ENCODE measurements at places on chromosomes 13 and 19.

- DNase-seq: no peak
These were observed 1.3 kb downstream of the RAB3D start for GRCh38 chr19:11338121-11338520.

GRCh38 chr13:60583196-60583888 lies 186.3 kb downstream of the TDRD3 start:
- DNase-seq: no peak

DNA sequence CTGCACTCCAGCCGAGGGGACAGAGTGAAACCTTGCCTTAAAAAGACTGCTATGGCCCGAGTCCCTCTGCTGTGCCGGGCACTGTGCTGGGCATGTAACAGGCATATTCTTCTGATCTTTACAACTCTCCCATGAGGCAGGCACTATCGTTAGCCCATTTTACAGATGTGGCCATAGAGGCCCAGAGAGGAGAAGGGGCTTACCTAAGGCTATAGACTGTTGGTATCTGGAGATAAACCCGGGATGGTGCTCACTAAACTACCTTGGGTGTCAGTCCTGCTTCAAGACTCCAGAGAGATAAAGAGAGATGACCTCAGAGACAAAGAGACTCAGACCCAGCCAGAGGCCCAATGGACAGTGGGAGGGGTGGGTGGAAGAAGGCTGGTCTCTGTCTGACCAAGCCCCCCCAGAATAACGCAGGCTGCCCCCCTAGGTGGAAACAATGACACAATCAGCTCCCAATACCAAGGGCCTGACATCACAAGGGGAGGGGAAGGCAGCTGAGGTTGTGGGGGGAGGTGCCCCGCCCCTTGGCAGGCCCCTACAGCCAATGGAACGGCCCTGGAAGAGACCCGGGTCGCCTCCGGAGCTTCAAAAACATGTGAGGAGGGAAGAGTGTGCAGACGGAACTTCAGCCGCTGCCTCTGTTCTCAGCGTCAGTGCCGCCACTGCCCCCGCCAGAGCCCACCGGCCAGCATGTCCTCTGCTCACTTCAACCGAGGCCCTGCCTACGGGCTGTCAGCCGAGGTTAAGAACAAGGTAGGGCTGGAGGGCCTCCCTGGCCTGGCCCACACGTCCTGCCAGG lies at the start of gene CNN1:
CNN1 (plus strand) TSS at position 620 of the 805 bp plus-strand sequence; CDS start at position 697, 77 bp downstream.
- no peak for DNase-seq

GRCh38 chr13:38045278-38046048 lies 175.9 kb upstream of the TRPC4 start:
- DNase-seq: no peak

GRCh38 chr19:56261145-56261544 lies 11.4 kb upstream of the EDDM13 start:
- DNase-seq: no peak

DNA sequence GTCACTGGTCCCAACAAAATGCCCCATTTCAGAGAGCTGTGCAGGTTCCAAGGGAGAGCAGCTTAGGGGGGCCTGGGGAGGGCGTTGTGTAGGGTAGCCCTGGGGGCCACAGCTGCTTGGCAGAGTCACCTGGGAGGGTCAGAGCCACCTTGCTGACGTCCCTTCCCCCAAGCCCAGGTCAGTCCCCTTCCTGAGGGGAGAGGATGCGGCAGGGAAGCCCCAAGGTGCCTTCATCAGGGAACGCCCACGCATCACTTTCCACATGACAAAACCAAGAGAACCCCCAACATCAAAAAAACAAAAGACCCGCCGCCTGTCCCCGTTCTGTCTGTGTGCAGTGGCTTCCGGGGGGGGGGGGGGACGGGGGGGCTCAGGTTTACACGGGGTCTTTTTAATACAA lies 5.3 kb upstream of the UQCR11 start:
- DNase-seq: no peak

GRCh38 chr13:114134111-114134943 lies 1.9 kb upstream of the RASA3 start:
- DNase-seq: no peak

DNA sequence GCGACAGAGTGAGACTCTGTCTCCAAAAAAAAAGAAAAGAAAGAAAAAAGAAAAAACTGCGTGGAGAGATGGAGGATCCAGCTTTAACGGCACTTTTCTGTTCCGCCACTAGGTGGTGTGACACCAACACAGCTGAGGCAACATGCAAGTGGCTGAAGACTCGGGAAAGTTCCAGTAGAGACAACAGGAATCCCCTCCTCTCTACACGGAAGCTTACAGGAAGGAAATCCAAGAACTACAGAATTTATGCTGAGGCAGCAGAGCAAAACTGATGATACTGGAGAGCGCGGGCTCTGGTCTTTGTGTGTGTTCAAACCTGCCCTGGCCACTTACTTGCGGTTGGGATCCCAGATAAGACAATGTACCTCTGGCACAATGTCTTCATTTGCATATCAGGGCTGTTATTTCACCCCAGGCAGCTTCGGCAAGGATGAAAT lies 9.9 kb downstream of the RANBP3 start:
- DNase-seq: peak; percentile 27

DNA sequence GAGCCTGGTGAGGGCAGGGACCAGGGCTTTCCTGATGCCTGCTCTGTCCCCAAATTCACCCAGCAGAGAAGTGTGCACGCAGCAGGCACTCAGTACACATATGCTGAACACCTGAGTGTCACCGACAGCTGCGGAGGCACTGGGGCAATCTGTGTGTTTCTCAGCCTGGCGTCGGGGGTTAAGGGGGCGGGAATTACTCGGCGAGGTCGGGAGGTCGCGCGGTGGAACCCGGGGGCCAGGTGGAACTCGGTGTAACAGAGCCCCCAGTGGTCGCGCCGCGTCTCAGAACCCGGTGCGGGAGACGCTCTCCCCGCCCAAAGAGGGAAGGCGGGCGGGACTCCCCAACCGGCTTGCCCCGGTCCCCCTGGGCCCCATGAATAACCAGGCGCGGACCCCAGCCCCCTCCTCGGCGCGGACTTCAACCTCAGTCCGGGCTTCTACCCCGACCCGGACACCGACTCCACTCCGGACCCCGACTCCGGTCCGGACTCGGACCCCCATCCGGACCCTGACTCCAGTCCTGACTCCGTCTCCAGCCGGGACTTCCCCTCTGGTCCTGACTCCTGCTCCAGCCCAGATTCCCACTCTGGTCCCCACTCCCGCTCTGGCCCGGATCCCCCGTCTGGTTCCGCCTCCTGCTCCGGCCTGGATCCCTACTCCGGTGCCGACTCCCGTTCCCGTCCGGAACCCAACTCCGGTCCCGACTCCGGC lies at the start of gene SELENOV:
SELENOV (plus strand) TSS at position 300 of the 711 bp plus-strand sequence; CDS start at position 374, 74 bp downstream.
- no peak for DNase-seq

- no peak for DNase-seq
These were observed 47.2 kb downstream of the LYL1 start for GRCh38 chr19:13055213-13056051.

DNA sequence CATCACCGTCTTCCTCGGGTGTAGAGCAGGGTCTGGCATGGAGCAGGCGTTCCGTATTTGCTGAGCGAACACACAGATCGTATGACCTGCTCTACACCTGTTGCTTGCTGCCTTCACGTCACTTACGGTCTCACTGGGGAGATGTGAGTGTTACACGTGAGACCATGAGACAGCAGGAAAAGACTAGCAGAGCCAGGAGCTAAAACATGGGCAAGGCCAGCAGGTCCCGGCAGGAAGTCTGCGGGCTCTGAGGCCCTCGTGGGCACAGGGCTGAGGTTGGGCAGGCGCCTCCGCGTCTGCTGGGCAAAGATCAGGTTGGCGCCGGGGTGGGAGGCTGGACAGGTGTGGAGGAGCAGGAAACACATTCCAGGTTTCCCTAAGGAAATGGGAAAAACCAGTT lies 19.7 kb upstream of the GTF3A start:
- no peak for DNase-seq

DNA sequence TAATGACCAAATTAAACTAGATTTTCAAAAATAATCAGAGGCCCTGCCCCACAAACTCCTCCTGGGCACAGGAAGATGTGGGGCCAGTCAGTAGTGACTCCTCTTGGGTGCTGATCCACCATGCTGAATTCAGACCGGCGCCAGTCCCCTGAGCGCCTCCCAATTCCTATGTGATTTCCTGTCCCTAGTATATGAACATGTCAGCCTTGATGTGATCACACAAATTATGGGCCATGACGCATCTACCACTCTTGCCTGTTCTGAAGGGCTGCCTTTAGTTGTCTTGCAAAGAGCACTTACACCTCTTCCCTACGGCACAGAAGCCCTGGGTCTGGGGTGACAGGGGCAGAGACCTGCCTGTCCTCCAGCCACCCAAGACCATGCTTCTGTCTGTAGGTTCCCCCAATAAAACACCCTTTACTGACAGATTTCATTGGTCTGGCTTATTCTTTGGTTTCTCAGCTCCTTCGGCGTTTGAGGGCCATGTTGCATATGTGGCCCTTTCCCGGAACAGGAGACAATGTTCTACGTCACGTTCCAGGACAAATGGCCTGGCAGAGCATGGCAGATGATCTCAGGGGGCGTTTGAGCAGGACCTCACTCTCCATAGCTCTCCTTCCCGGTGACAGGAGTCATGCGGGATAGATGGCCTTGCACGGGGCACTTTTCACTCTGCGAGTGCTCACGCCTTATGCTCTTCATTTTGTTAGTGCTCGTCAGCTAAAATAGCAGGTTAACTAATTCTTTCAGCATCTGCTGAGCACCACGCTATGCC lies 5.6 kb upstream of the ATP11A start:
- DNase-seq: no peak

DNA sequence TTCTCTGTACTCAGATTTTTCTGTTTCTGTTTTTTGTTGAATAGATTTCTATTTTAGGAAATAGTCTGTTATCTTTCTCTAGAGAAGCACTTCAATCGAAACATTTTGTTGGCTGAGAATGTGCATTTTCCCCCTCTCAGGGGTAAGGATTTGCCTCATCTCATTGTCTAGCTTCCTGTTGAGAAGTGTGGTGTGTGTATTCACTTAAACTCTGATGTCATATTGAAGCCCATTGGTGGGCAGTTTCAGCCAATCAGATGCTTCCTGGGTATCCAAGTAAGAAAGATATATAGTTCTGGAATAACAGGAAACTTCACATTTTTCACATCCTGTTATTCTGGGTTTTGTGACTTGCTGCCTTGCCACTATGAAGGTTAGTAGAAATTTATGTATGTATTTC lies 87.6 kb downstream of the ARHGEF7 start:
- no peak for DNase-seq

DNA sequence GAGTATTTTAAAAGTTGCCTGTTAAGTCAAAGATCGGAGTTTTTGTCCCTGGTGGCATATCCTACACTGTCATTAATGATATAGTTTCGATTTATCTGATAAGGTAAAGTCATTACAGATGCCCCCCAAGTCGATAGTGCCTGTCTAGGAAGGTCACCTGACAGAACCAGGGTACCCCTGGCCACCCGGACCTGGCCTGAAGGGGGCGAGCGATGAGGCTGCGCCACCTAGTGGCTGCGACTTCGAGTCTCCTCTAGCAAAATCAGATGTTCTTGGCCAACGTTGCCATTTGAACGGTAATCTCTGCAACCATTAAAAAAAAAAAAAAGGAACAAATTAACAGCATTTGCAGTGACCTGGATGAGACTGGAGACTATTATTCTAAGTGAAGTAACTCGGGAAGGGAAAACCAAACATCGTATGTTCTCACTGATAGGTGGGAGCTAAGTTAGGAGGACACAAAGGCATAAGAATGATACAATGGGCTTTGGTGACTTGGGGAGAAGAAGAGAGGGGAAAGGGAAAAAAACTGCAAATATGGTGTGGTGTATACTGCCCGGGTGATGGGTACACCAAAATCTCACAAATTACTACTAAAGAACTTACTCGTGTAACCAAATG lies 565.1 kb downstream of the LIG4 start:
- DNase-seq: peak; percentile 33

DNA sequence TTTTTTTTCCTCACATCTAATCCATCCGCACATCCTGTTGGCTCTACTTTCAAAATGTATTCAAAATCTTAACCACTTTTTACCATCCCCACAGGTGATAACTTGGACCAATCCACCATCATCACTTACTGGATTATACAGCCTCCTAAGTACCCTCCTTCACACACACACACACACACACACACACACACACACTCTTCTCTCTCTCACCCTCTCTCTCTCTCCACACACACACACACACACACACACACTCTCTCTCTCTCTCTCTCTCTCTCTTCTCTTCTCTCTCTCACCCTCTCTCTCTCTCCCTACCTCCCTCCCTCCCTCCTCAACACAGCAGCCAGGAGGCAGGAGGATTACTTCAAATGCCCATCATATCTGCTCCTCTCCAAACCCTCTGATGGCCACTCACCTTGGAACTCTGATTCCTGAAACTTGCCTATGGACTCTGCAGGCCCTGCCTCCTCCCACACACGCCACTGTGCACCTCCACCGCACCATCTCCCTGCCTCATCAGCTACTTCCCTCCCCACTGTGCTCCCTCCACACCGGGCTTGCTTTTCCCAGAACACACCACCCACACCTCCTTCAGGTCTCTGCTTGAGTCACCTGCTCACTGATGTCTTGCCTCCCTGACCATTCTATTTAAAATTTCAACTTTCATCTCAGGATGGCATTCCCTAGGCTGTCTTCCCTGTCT lies 39.7 kb downstream of the RCBTB2 start:
- no peak for DNase-seq

- DNase-seq: no peak
These were observed 1357.7 kb downstream of the PCDH9 start for GRCh38 chr13:65872448-65872847.

DNA sequence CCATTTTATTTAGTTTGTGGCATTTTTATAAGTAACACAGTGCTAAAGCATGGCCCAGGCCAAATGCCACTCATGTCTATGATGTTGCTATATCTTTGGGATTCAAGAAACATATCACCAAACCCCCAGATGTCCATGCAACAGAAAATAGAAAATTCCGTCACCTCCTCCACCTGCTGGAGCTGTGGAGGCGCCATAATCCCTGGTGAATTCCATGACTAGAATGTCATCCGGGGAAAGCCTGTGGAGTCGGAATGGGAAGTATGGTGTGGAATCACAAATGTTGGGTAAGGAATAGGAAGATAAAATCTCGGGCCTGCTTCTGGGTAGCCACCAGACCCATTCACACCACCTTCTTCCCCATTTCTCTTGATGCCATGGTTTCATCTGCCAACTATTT lies 51.7 kb upstream of the RAP2A start:
- DNase-seq: no peak

DNA sequence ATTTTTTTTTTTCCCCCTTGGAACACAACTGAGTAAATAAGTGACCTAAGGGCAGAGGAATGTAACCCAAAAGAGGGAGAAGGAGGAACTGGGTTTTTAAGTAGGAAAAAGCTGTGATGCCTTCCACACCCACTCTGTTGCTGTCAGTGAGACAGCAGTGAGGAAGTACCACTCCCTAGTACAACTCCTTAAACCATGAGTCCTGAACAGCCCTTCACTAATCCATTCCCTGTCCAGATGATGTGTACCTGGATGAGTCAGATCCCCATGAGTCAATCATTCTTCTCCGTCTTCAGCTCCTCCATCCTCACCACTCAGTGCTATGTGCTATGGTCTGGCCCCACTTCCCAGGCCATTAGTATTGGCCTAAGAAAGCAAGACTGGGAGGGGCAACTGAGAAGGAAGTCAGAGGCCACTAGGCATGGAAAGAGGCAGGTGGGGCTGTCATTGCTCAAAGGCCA lies 12.9 kb upstream of the CXCL17 start:
- no peak for DNase-seq
